Stimulated activated CD4-positive, alpha-beta T cell treated with anti-CD3 and anti-CD28 coated beads, TNF-alpha, amount 100 ng/mL, for 24 hours (primary cell): ENCODE measurements at places on chromosomes 12 and 14.

GRCh38 chr12:116484807-116485206 is 74.4 kb upstream of the MAP1LC3B2 start:
- DNase-seq, result no peak

DNA sequence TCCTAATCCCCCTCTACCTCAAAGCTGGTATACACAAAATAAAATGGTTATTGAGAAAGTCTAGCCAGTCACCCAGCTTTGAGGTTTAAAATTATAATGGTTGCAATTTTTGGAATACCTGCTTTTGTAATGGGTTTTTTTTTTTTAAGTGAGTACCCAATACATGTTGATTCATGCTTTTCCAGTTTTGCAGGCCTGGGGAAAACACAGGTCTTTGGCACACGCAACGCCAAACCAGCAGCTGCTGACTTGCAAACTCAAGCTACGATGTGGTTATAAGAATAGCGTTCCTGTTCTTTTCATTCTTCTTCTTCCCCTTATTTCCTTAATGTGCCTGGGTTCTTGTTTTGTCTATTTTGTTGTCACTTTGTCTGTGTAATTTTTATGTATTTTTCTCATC is 233.0 kb downstream of the EGLN3 start:
- DNase-seq, result no peak

GRCh38 chr14:88346048-88346639 is 23.1 kb upstream of the KCNK10 start:
- no peak for DNase-seq

DNA sequence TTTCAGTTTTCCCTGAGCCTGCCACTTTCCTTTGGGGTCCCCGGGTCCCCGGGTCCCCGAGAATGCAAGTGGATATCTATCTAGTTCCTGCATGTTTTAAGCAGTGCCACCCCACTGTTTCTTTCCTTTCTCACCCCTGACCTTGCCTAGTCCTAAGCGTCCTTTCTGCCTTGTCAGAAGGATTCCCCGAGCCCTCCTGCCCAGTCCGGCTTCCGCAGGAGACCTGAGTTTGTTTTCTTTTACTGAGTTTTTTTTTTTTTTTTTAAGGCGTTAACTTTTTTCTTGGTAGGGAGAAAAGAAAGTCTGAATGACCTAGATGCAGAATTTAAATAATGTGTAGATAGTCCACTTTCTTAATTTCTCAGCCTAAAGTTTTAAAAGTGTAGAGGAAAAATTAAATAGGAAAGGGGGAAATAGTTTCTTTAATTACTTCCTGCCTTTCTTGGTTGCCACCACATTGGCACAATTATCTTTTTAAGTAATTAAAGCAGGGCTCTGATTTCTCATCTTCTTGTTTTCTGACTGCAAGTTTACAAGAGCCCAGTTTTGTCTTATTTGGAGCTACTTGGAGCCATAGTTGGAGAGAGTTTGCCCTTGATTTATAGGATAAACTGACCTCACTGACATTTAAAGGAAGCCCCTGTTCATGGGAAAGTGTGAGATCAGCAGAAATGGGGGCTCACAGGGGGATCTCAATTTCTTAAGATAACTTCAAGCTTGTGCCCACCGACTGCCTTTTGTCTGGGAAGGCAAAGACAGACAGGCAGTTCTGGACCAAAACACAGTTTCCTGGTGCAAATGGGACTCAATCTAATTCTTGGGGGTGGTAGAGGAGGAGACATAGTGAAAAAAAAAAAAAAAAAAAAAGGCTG is 2.9 kb downstream of the PAX9 start:
- no peak for DNase-seq
